ENCODE measurements at places on chromosomes 13 and 19. TPM values are rescaled to one million over a fixed set of nuclear protein-coding genes. Genes with fewer than 3 reads are reported as not detected.

DNA sequence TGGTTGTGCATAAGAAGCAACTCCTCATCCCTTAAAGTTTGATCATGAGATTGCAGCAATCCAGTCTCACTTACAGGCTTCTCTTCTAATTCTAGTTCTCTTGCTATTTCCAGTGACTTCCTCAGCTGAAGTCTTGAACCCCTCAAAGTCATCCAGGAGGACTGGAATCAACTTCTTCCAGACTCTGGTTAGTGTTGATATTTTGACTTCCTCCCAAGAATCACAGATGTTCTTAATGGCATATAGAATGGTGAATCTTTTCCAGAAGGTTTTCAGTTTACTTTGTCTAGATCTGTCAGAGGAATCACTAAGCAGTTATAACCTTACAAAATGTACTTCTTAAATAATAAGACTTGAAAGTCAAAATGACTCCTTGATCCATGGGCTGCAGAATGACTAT is 81.3 kb upstream of the UBL3 start:
- no peak for DNase-seq

DNA sequence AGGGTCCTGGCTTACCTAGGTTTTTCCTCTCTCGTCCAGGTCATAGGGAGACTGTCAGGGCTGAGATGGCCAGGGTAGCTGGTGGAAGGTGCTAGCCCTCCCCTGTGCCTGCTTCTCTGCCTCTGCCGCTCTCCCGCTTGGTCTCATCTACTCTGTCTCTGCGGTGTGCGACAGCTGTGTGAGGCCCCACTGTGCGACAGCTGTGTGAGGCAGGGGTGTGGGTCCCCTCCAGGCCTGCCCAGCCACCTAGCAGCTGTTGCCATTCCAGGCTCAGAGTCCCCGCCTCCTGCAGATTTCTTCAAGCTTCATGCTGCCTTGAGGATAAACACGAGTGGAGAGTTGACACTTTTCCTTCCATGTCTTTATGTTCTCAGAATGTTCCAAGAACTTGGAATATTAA is 53.0 kb downstream of the ARHGEF7 start:
- DNase-seq = no peak

GRCh38 chr13:41622432-41623429 is 165.4 kb downstream of the RGCC start:
- peak; percentile 39 for DNase-seq

DNA sequence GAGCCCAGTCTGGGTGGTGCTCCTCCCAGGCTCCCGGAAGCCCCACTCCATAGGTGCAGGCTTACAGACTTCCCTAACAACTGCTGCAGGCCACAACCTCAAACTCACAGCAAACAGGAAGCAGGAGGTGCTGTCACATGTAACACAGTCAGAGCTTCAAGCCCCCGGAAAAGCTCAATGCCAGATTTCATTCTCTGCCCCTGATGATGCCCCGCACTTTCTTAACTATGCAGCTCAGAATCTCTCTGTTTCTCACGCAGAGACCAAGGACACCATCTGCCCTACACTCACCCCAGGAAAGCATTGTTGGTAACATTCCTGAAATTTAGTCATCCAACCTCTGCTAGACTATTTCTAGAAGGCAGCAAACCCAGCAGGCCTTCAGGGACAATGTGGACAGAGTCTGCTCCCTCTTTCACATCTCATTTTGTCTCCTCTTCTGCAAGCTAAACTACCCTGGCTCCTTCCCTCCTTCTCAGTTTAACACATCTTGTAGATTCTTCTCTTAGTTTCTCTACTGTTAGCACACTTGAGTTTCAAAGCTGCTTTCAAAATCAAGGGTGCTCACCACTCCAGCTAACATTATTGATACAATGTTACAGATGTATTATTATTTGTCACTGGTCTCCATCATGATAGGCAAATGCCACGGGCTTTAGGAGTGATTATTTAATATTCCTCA is 162.5 kb downstream of the KCTD12 start:
- DNase-seq = peak; percentile 30

GRCh38 chr19:40449506-40449905 is 5.4 kb upstream of the SERTAD3 start:
- DNase-seq = no peak

- peak; percentile 26 for DNase-seq
Observed at GRCh38 chr19:13588957-13589833, 82.9 kb upstream of the CACNA1A start.

GRCh38 chr19:20926796-20927195 is 3.7 kb downstream of the ZNF85 start:
- no peak for DNase-seq

GRCh38 chr13:76378767-76379166 is 507.4 kb downstream of the KCTD12 start:
- no peak for DNase-seq

GRCh38 chr13:38785042-38785441 is 98.2 kb downstream of the FREM2 start:
- no peak for DNase-seq

- DNase-seq = no peak
Observed at GRCh38 chr13:98826146-98826545, 73.7 kb upstream of the SLC15A1 start.

GRCh38 chr13:45859705-45860104 is 8.2 kb upstream of the SIAH3 start:
- no peak for DNase-seq

DNA sequence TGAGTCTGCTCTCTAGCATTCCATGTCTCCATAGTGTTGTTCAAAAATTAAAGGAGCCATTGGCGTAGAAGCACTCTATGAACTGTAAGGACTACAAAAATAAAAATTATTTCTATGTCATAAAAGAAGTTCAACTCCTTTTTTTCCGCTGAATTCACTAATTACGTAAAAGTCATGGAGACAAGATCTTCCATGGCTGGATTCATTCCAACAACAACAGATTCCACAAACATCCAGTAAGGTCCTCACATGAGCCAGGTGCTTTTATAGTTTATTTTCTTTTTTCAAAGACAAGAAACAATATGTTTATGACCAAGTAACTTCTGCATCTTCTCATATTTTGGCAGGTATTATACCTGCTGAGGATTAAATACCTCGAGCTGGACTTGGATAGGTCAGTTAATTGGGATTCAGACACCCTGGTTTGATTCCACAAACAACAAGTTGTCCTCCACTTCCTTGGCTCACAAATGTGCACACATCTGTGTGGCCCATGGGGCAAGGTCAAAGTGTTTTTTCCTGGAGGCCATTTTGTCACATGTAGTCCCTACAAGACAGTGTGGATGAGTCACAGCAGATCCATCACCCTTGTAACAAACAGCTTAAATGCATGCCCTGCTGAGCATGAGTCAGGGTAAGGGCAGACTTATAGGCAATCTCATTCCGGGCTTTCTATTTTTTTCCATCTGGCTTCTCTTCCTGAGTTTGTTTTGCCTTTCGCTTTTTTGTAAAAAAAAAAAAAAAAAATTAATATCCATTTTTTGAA is 475.6 kb downstream of the COG6 start:
- DNase-seq = no peak

DNA sequence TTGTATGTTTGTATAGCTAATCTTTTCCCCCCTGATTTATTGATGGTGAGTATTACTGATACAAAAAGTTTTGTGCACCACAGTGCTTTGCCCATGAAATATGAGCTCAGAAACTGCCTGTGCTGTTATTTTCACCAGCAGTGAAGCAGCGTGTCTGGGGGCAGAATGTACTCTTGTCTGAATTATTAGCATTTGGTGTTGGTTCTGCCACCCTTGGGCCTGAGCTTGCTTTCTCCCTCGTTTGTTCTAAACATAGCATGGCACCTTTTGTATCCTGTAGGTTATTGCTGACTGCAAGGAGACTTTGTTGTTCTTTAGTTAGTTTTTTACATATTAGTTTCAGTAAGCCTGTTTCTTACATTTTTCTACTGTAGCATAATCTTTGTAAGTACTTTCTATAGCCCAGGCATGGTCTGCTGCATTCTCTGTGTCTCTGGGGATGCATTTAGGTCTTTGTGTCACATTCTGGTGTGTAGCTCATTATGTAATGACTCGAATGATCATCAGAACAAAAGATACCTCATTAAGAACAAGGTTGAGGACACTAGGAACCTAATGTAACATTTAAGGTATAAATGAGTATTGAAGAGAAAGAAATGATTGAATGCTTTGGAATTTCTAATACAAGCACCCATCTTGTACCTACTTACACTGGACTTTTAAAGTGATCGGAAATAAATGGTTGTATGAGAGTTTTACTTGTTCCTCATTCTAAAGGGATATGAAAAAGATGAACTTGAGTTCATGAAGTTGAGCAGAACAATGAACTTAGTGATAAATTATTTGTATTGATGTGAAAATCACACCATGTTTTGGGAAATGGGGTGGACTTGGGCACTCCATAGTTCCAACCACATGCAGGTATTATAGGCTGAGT is 50.3 kb upstream of the GPI start:
- no peak for DNase-seq

- no peak for DNase-seq
Observed at GRCh38 chr13:74710006-74710405, 575.8 kb upstream of the KLF12 start.

DNA sequence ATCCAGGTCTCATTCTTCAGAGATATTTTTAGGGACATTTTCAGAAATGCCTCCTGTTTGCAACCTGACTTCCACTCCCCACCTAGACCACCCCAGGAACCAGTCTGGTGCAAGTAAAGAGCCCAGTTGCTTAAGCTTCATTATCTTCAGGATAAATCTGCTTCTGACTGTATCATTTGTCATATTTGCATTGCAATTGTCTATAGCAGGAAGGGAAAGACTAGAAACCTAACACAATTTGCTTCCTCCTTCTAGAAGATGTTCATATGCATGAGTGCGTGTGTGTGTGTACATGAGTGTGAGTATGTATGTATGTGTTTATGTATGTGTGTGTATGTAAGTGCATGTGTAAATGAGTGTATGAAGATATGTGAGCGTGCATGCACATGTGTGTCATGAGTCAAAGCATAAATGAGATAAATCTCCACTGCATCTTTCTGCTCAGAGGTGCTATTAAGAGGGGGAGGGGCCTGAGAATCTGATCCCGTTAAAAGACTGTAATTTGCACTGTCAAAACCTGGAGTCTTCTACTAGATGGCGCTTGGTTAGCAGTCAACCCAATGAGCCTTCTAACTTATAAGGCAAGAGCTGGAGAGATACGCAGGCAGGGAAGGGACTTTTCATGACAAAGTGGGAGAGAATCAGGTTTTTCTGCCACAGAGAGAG is 178.8 kb upstream of the KL start:
- no peak for DNase-seq

GRCh38 chr19:9039728-9040127 is 29.5 kb upstream of the MUC16 start:
- no peak for DNase-seq

DNA sequence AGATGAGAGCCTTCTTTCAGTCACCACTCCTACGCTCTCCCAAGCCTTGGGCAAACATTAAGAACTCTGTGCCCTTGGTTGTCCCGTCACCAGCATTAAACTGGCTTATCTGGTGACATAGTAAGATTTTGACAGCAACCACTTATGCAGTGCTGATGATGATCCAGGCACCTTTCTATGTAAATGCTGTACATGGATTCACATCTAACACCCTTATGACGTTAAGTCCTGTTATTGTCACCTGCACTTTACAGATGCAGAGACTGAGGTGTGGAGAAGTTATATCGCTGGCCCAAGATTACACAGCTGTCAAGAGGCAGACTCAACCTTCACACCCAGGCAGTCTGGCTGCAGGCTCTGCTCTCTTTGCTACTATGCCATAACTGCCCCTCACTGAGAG is 25.0 kb downstream of the RASL11A start:
- DNase-seq = peak; percentile 69

DNA sequence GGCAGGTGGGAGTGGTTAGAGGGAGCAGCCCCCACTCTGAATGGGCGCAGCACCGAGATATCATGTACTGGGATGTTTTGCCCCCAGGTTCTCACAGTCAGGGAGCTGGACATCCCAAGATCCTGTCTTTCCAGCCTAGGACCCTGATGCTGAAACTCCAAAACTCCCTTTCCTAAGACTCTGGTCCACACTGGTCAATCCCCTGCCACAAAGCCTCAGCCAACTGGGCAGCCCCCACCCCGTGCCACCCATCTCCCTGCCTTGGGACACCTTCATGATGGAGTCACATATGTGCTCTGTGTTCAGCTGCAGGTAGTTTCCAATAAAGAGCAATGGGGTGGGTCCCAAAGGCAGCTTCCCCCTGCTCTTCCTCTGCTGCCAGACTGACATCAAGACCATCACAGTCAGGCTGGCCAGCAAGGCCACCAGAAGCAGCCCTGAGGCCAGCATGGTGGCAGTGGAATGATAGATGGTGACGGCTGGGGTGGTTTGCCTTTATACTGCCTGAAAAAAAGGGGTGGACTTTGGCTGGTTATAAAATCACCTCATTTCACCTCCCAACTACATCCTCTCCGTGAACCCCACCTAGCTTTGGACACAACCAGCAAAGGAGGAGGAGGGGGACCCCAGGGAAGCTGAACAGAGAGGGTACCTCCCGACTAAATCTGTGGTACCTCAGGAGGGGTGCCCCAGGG is 36.3 kb downstream of the CYP2B6 start:
- peak; percentile 57 for DNase-seq

DNA sequence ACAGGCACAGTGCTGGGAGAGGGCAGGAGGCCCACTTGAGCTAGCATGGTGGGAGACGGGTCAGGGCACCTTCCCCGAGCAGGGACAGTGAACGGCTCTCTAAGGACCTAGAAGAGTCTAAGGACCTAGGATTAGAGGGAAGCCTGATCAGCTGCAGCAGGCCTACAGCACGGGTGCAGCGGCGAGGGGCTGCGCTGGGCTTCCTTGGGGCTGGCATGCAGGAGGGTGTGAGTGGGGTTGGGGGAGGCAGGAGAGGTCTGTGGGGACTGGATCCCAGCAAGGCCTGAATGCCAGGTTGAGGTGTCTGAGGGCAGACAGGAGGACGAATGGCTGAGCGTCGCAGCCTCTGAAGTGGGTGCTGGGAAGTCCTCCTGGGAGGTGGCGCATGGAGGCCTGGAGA is 3.6 kb downstream of the SCAF1 start:
- DNase-seq = no peak

The NLRP11 gene
- total RNA-seq = 0.10 TPM

The LGALS13 gene
- total RNA-seq = not detected

The SEMA6B gene
- total RNA-seq = 3.7 TPM

The SYCN gene
- not detected for total RNA-seq

The PCDH20 gene
- total RNA-seq = 1.8 TPM

The OR7A5 gene
- 2.2 TPM for total RNA-seq

The SUGT1 gene
- 21.2 TPM for total RNA-seq

The TRPC4 gene
- 0.39 TPM for total RNA-seq

The CD79A gene
- not detected for total RNA-seq

The DAND5 gene
- total RNA-seq = not detected

The MCEMP1 gene
- total RNA-seq = not detected
